Activated gamma-delta T cell treated with Interleukin-2 at 50 U/mL for 16 hours (primary cell): ENCODE measurements at places on chromosomes 3 and 15.
A peak's percentile ranks its signal among the peaks of the same experiment; 100 is the strongest.

DNA sequence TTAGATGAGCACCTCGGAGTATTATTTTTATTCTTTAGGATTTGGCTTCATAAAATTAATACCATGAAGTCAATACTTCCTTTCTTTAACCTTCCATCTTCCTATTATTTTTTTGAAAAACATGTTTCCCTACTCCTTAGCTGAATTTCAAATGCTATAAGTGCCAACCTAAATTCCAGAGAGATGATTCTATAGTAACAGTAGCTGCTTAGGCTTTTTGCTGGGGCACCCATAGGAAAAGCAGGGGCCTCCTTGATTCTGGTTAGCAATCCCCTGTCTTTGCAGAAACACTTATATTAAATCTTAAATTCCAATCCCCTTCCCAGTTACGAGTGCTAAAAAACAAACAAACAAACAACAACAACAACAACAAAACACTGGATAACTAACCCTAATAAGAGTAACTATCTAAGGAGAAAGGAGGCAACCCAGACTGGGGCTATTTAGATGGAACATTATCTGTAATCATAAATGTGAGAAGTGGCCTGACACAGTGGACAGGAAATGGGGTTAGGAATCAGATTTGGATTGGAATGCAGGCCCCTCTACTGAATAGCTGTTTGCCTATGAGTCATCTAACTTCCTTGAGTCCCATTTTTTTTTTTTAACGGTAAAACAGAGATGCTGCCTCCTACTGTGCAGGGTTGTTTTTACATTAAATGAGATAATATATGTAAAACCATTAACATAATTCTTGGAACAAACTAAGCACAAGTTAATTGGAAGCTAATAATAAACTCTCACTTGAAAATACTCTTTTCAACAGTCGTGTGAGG is 148.1 kb downstream of the WDR72 start:
- DNase-seq = no peak

GRCh38 chr3:44805960-44806359 is 44.4 kb downstream of the KIF15 start:
- DNase-seq = no peak

GRCh38 chr3:72505539-72506405 is 342.5 kb downstream of the SHQ1 start:
- no peak for DNase-seq

DNA sequence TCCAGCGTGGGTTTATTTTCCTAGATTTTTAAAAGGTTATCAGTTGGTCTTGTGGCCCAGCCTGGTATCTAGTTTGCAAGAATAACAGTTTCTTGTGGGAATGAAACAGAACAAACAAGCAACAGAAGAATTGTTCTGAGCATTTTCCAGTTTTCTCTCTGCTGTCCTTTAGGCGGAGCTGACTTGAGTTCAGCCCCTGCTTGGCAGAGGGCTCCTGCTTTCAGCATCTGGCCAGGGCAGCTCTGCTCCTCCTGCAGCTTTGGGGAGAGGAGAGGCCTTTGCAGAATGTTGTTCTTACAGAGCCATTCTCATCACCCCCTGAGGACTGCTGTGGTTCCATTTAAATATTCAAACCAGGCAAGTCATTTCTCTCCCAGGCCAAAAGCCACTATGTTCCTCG is 117.7 kb downstream of the ALDH1A2 start:
- no peak for DNase-seq

- DNase-seq = no peak
These were observed 54.5 kb downstream of the OSBPL10 start for GRCh38 chr3:31926543-31926942.

- DNase-seq = no peak
These were observed 1.5 kb downstream of the SFMBT1 start for GRCh38 chr3:53044371-53044710.

GRCh38 chr3:51501833-51502561 is 2.2 kb upstream of the DCAF1 start:
- DNase-seq = peak; percentile 78

DNA sequence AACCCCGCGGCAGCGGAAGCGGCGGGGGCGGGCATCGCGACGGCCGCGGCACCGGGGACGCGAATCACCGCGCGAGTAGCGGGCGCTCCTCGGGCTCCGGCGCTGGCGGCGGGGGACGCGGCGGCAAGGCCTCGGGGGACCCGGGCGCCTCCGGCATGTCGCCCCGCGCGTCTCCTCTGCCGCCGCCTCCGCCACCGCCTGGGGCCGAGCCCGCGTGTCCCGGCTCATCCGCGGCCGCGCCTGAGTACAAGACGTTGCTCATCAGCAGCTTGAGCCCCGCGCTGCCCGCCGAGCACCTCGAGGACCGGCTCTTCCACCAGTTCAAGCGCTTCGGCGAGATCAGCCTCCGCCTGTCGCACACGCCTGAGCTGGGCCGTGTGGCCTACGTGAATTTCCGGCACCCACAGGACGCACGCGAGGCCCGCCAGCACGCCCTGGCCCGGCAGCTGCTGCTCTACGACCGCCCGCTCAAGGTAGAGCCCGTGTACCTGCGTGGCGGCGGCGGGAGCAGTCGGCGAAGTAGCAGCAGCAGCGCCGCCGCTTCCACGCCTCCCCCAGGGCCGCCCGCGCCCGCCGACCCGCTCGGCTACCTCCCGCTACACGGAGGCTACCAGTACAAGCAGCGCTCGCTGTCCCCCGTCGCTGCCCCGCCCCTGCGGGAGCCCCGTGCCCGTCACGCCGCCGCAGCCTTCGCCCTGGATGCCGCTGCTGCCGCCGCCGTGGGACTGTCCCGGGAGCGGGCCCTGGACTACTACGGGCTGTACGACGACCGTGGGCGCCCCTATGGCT is 675 bp downstream of the RBM15B start:
- DNase-seq = peak; percentile 41

DNA sequence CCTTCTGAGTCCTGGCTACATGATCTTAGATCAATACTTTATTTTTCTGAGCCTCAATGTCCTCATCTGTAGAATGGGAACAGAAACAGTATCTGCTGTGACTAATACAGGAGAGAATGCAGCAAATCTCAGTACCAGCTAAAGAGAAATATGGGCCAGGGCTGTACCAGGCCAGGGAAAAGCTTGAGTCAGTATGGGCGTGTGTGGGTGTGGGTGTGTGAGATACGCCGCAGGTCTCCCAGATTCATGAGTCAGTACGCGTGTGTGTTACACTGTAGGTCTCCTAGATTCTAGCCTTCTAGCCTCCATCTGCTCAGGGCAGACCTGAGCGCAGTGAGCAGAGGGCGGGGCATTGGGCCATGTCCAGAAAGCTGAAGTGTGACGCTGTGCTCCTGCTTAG is 15.2 kb downstream of the GNAI2 start:
- DNase-seq = no peak

DNA sequence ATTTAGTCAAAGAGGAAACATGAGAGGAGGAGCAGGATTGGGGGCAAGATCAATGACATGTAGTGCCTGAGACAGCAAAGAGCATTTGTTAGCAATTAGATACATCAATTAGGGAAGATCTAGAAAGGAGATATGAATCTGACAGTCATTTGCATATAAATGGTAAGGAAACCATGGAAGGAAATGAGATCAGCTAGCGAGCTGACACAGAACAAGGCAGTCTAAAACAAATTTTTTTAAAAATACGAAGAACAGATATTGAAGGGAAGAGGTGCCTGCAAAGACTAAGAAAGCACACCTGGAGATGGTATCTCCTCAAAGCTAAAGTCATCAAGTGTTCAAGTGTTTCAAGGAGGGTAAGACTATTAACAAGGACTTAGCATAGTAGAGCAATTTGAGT is 4.6 kb downstream of the EPM2AIP1 start:
- DNase-seq = no peak

- no peak for DNase-seq
These were observed 51.2 kb downstream of the WNT7A start for GRCh38 chr3:13828501-13829265.

DNA sequence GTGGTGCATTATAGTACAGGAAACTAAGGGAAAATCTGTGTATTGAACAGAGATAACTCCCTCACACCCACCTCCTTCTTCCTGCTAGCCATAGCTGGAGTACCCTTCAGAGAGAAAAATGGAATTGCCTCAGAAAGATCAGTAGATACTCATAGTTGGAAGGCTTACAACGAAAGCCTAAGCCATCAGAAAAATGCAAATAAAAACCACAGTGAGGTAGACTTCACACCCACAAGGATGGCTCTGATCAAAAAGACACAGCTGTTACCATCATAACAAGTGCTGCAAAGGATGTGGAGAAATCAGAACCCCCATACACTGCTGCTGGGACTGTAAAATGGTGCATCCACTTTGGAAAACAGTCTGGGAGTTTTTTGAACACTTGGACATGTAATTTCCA is 7.4 kb upstream of the DLG1 start:
- DNase-seq = no peak

DNA sequence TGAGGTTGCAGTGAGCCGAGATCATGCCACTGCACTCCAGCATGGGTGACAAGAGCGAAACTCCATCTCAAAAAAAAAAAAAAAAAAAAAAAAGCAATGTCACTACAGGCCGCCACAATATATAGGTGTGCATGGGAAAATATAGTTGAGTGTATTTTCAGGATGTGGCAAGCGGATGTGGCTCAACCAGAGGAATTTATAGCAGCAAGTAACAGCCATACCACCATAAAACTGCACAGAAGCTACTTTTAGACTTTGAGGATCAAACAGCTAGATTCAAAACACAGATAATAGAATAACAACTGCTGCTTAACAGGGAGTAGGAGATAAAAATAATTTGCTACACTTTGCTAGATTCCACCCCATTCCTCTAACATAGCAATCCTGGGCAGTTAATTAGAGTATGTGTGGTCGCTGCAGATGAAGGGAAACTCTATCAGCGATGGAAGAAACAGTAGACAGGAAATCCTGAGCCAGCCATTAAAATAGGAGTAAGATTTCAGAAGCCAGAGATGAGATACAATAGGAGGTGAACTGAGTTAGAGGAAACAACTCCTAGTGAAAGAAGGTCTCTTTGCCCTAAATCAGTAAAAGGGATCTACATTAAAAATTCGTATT is 318.7 kb upstream of the STT3B start:
- DNase-seq = no peak

GRCh38 chr3:106529738-106530137 is 660.9 kb upstream of the CBLB start:
- DNase-seq = no peak

DNA sequence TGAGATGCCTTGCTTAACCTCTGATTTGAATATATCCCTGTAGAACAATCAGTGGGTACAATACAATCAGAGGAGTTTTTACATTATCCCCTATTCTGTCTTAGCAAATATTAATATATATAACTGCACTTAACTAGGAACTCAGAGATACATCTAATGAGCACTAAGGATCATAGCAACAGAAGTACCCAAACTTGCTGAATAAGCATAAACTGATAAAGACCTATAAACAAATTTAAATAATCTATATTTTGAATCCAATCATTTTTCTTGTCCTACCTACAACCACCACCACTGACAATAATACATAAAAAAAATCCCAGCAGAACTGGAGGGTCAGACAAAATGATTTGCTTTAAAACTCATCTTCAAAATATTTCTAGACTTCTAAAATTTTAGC is 106.2 kb downstream of the ATP8B4 start:
- DNase-seq = no peak

GRCh38 chr3:193951859-193952258 is 184.1 kb upstream of the HES1 start:
- no peak for DNase-seq

DNA sequence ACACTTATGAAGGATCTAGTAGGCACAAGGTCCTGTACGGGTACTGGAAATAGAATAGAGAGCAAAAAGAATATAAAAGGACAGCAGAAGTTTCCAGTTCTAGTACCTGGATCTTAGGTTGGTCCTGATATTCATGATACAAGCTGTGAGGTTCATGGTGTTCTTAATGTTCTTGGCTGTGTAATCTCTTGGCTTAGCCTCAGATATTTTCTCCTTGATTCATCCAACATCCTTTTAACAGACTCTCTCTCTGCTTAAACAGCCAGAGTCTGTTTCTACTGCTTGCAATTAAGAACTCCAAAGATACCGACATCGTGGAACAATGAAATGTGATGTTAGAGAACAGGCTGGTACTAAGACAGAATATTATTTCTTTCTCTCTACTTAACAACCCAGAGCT is 49.9 kb downstream of the CNTN3 start:
- DNase-seq = no peak

- DNase-seq = no peak
These were observed 6.9 kb upstream of the ACVR2B start for GRCh38 chr3:38446812-38447211.

DNA sequence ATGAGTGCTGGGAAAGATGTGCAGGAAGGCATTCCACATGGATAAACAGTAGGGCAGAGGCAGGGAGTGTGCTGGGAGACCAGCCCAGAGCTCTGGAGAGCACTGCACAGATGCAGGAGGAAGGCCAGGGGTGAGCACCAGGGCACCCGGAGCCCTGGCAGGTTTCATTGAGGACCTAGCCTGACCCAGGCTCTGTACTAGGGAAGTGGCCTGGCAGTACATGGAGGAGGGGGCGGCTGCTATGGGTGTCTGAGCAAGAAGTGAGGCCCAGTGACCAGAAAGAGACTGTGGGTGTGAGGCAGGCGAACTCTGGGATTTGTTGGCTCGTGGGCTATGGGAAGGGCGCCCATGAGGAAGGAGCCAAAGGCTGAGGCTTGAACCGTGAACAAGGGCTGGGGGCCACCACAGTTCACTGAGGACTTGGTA is 139.1 kb downstream of the DNAJB8 start:
- DNase-seq = no peak

DNA sequence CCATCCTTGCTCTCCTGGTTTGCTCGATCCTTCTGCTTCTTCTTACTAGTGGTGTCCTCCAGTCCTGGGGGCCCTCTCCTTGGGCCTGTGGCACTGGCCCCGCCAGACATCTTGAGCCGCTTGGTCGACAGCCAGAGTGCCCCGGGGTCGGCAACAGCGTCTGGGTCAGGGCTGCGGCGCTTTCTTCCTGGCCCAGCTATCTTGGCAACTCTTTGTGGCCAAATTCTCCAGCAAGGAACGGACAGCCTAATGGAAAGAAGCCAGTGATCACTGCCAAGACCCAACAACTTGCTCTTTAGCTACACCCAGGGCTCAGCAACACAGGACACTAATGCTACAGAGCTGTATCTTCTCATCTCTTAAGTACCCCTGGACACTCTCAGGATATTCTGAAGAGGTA is 1.6 kb downstream of the USP19 start:
- no peak for DNase-seq
